Activated CD4-positive, alpha-beta memory T cell treated with anti-CD3 and anti-CD28 coated beads, Interleukin-2, amount 10 ng/mL, durations not matched to agents 7 days and 5 days (primary cell): ENCODE measurements at places on chromosomes 1 and 21.

GRCh38 chr1:112674986-112675727 is 698 bp downstream of the MOV10 start:
- H3K4me3 ChIP-seq: peak overlapping the region; percentile 96
- H3K36me3 ChIP-seq: peaks cover 76% of the 10 kb centered on the region
- H3K4me1 ChIP-seq: peaks cover 40% of the 10 kb centered on the region
- peak overlapping the region; percentile 91 for H3K27ac ChIP-seq
- no peaks in the 10 kb centered on the region for H3K27me3 ChIP-seq

DNA sequence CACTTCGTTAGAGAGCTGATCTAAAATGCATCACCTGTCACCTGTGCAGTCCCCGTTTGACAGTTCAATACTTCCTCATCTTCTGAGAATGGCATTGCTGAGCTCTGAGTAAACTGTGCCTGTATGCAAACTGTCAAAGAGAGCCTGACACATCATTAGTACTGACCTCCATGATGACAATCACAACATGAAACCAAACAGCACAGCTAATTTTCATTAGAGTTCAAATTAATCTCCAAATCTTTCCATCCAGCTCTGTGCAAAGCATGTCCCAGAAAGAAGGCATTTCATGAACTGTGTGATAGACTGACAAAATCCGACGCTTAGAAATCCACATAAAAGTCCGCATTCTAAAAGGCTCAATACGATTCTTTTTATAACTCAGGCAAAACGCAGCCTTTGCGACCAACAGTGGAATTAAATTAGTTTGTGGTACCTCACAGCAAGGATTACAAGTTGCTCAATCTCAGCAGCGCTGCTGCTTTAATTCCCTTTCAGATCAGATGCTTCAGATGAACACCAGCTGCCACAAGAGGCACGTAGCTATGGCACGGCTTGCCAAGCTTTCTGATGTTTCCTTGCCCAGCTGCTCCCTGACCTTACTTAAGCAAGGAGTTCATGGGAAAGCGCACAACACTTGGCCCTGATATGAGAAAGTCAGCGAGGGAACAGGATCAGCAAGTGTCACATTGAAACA is 765.5 kb upstream of the PRMT6 start:
- no peak for DNase-seq
- H3K4me3 ChIP-seq: no peak overlapping the region
- no peaks in the 10 kb centered on the region for H3K4me1 ChIP-seq
- H3K36me3 ChIP-seq: no peaks in the 10 kb centered on the region
- H3K27me3 ChIP-seq: no peaks in the 10 kb centered on the region
- H3K27ac ChIP-seq: no peak overlapping the region

DNA sequence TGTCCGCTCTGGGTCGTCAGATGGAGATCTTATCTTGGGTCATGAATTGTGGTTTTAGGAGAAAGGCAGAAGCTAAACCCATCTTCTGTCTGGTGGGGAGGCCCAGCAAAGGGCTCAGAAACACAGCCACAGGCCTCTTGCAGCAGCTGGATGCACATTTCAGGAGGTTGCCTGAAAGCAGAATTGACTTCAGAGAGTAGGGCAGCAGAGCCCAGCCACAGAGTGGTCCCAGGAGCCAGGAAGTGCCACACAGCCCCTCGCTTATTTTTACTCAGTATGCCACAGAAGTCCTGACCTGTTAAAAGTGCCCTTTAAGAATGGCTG is 8.3 kb upstream of the RIPK4 start:
- no peak overlapping the region for H3K4me3 ChIP-seq
- H3K36me3 ChIP-seq: no peaks in the 10 kb centered on the region
- H3K27me3 ChIP-seq: peaks cover 53% of the 10 kb centered on the region
- DNase-seq: no peak
- no peaks in the 10 kb centered on the region for H3K4me1 ChIP-seq
- H3K27ac ChIP-seq: no peak overlapping the region

DNA sequence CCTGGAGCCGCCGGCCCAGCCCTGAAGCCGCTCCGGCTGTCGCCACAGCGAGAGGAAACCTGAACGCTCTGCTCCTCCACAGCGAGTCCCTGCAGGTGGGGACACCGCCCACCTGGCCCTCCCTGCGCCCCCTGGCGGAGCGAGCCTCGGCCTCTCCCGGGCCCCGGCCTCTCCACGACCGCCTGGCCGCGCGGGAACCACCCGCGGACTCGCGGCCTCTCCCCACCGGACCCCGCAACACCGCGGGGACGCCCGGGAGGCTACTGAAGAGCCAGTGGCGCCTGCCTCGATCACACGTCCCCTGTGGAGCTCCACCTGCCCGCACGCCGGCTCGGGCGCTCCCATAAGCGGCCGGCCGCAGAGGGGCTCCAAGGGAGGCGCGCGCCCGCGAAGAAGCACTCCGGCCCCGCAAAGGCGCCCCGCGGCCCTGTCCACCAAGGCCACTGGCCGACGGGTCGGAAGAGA is 109.6 kb downstream of the KCNN3 start:
- H3K36me3 ChIP-seq: no peaks in the 10 kb centered on the region
- H3K4me3 ChIP-seq: peak overlapping the region; percentile 40
- H3K27ac ChIP-seq: no peak overlapping the region
- H3K4me1 ChIP-seq: peaks cover 34% of the 10 kb centered on the region

DNA sequence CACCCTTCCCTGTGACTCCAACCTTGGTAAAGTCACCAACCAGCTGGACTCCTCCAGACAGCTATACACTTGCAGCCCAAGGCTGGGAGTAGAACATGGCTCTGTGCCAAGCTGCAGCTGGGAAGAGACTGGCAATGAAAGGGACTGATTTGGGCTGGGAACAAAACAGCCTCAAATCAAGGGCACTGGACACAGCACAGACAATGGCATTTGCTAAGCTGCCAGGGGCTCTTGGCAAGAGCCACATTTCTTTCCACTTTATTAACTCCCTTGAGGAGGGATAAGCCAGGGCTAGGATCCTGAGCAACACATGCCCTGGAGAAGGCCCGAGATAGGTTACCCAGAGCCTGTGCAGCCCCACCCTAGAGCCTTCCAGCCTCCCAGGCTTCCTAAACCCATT is 12.0 kb downstream of the SYT11 start:
- no peak overlapping the region for H3K4me3 ChIP-seq
- H3K4me1 ChIP-seq: peaks cover 3% of the 10 kb centered on the region
- H3K27ac ChIP-seq: no peak overlapping the region
- DNase-seq: no peak
- H3K36me3 ChIP-seq: peaks cover 26% of the 10 kb centered on the region

GRCh38 chr1:97898948-97899347 is 21.9 kb downstream of the DPYD start:
- H3K4me3 ChIP-seq: no peak overlapping the region
- no peak for DNase-seq
- no peak overlapping the region for H3K27ac ChIP-seq

- no peaks in the 10 kb centered on the region for H3K27me3 ChIP-seq
- peaks cover 10% of the 10 kb centered on the region for H3K36me3 ChIP-seq
- no peak overlapping the region for H3K27ac ChIP-seq
- peaks cover 47% of the 10 kb centered on the region for H3K4me1 ChIP-seq
- DNase-seq: no peak
- no peak overlapping the region for H3K4me3 ChIP-seq
Measured at GRCh38 chr1:13706046-13706445, 6.1 kb downstream of the PRDM2 start.

GRCh38 chr1:211376807-211377470 is 50.3 kb downstream of the TRAF5 start:
- no peaks in the 10 kb centered on the region for H3K27me3 ChIP-seq
- H3K4me3 ChIP-seq: no peak overlapping the region
- peaks cover 45% of the 10 kb centered on the region for H3K4me1 ChIP-seq
- no peak for DNase-seq

DNA sequence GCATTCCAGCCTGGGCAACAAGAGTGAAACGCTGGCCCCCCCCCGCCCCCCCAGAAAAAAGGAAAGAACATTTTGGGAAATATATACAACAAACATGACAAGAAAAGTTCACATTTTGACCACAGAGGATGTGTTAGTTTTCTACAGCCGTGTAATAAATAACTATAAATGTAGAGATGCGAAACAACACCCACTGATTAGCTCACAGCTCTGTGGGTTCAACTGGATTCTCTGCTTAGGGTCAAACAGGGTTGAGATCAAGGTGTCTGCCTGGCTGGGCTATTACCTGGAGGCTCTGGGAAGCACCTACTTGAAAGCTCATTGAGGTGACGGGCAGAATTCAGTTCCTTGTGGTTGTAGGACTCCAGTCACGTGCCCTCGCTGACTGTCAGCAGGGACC is 11.1 kb upstream of the VPS26C start:
- H3K36me3 ChIP-seq: no peaks in the 10 kb centered on the region
- DNase-seq: no peak
- H3K4me1 ChIP-seq: peaks cover 2% of the 10 kb centered on the region
- no peak overlapping the region for H3K4me3 ChIP-seq

GRCh38 chr1:154663471-154664060 is 55.6 kb upstream of the ADAR start:
- no peaks in the 10 kb centered on the region for H3K36me3 ChIP-seq
- H3K27ac ChIP-seq: no peak overlapping the region
- H3K27me3 ChIP-seq: peaks cover 35% of the 10 kb centered on the region
- no peak overlapping the region for H3K4me3 ChIP-seq
- H3K4me1 ChIP-seq: peaks cover 5% of the 10 kb centered on the region

DNA sequence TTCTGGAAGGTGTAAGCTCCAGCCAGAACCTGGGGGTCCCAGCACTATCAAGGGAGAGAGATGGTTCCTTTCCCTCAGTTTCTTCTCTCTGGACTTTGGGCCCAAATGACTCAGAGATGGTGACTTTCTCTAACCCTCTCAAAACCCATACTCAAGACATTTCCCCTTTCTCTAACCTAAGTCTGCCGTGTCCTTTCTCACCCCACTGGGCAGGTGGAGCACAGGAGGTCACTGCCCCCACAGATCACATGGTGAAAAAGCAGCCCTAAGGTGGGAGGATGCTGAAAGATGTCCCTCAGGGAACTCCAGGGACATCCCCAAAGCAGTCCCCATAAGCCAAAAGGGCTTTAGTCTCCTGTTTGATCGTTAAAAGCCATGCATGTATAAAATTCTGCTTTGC is 173.7 kb downstream of the HIVEP3 start:
- no peak overlapping the region for H3K27ac ChIP-seq
- H3K4me1 ChIP-seq: peaks cover 70% of the 10 kb centered on the region
- H3K36me3 ChIP-seq: peaks cover 4% of the 10 kb centered on the region
- no peak for DNase-seq
- H3K4me3 ChIP-seq: no peak overlapping the region
- no peaks in the 10 kb centered on the region for H3K27me3 ChIP-seq

- no peaks in the 10 kb centered on the region for H3K27me3 ChIP-seq
- DNase-seq: no peak
- no peak overlapping the region for H3K4me3 ChIP-seq
- H3K4me1 ChIP-seq: peaks cover 2% of the 10 kb centered on the region
Measured at GRCh38 chr1:62809788-62810187, 25.9 kb downstream of the ATG4C start.

GRCh38 chr1:67764633-67765032 is 68.6 kb downstream of the GNG12 start:
- no peaks in the 10 kb centered on the region for H3K36me3 ChIP-seq
- no peak overlapping the region for H3K27ac ChIP-seq
- peaks cover 3% of the 10 kb centered on the region for H3K4me1 ChIP-seq
- H3K4me3 ChIP-seq: no peak overlapping the region

DNA sequence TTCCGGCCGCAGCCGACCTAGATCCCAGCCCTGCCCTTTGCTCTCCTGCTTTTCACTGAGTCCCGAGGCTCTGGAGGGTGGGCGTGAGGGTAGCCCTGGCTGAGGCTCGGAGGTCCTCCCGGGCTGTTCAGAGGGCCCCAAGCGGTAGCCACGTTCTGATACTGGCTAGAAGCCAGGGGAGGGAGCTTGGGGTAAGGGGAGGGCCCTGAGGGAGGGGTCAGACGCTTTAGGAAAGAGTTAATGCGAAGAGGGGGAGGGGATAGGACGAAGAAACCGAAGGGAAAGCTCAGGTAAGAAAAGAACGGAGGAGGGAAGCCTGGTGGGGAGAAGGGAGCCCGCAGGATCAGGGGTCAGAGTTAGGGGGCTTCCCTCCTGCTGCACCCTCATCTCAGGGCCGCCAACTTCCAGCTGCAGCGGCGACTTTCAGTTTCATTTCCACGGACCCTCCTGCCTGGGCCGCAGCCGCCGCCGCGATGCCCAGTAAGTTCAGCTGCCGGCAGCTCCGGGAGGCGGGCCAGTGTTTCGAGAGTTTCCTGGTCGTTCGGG is at the start of gene MOV10:
MOV10 (plus strand) TSS at position 220 of the 546 bp plus-strand sequence; CDS start at position 474, 254 bp downstream.
- peak; percentile 71 for DNase-seq
- H3K4me1 ChIP-seq: peaks cover 43% of the 10 kb centered on the region
- H3K4me3 ChIP-seq: peak within 1 kb of the TSS; percentile 96
- no peaks in the 10 kb centered on the region for H3K27me3 ChIP-seq
- H3K36me3 ChIP-seq: peaks cover 76% of the 10 kb centered on the region

DNA sequence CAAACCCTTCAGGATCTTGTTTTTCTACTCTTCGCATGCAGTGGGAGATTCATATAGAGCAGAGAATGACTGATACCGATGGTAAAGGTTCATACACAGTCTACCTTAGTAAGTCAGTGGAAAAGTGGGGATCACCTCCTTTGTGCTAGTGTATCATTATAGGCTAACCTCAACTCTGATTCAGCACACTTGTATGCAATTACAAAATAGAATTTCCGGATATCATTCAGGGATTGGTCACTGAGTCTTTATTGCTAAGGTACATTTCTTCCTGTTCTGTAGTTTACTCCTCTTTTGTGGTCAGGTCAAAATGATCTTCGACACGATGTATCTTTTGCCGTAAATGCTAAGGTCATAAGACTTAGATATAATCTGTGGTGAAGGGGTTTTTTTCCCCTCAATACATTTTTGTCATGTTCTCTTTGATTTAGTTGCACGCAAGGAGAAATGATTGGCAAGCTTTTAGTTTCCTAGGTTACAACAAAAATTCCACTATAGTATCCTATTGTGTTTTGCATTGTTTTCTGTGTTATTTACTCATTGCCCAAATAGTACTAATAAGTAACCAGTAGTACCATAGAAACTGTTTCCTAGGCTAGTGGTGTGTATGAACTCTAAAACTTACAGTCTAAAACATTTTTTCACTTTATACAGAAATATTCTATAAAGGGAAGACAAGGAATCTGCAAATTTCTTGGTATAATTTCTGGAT is 35.7 kb upstream of the PLA2G4A start:
- DNase-seq: no peak
- H3K4me3 ChIP-seq: no peak overlapping the region
- no peaks in the 10 kb centered on the region for H3K4me1 ChIP-seq
- H3K27me3 ChIP-seq: peaks cover 3% of the 10 kb centered on the region
- no peaks in the 10 kb centered on the region for H3K36me3 ChIP-seq

DNA sequence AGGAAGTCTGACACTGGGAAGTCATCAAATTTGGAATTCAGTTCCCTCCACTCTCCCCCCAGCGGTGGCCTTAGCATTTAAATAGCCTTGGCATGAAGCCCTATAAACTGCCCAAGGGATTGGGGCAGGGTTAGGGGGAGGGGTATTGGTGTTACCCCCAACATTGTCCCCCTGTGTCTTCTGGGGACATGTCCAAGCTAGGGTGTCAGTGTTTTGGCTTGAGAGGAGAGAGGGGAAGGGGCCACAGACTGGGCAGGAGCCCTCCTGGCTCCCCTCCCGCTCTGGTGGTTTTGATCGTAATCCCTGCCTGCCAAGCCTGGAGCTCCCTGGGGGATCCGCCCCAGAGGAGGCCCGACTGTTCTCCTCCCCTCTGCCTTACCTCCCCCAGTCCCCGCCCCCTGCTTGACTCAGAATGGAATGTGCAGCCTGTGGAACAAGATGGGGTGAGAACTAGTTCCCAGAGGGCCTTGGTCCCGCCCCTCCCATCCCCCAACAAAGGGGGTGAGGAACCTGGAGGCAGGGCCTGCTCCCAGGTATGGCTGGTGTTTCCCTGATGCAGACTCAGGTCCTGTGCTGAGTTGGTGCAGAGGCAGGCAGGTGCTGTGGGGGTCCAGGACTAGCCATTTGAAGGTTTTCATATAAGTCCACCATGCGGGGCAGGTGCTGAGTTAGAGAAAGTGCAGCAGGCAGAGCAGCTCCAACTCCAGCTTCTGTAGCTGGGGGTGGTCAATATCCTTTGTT is 7.4 kb downstream of the SOX13 start:
- no peaks in the 10 kb centered on the region for H3K36me3 ChIP-seq
- DNase-seq: no peak
- H3K27me3 ChIP-seq: peaks cover 31% of the 10 kb centered on the region
- peaks cover 12% of the 10 kb centered on the region for H3K4me1 ChIP-seq
- H3K4me3 ChIP-seq: no peak overlapping the region
